ENCODE measurements at places on chromosomes 6 and 20.

- DNase-seq: no peak
Measured at GRCh38 chr6:99348288-99349170, 945 bp downstream of the FAXC start.

DNA sequence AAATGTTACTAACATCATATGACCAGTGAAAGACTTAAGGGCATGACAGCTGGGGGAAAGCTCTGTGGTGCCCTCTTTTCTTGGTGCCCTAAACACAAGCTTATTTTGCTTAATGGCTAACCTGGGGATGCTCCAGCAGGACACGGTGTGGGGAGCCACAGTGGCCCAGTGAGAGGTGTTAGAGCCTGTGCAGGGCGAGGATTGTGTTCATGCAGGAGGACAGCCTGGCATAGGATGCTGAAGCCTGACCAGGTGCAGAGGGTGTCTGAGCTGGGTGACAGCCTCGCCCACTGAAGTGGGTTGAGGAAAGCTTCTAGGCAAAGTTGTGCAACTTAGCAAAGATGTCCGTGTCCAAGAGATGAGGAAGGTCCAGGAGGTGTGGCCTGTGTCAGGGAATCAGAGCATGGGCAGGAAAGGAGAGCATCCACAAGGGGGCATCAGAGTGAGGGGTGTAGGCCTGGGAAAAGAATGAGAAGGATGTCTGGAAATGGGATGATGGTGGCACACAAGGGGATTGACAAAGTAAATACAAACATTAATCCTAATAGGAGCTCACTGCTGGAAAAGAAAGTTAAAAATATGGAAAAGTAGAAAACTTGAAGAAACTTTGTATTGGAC is 33.9 kb downstream of the SLC17A4 start:
- peak; percentile 60 for DNase-seq

GRCh38 chr20:32577023-32577422 is 8.1 kb downstream of the NOL4L start:
- DNase-seq: no peak

GRCh38 chr6:451847-452246 is 60.3 kb downstream of the IRF4 start:
- DNase-seq: no peak

GRCh38 chr6:76615395-76615794 is 542.9 kb upstream of the IMPG1 start:
- no peak for DNase-seq

- no peak for DNase-seq
Measured at GRCh38 chr6:102298051-102298450, 904.5 kb downstream of the GRIK2 start.

GRCh38 chr6:88008411-88008810 is 39.2 kb upstream of the SPACA1 start:
- DNase-seq: no peak

DNA sequence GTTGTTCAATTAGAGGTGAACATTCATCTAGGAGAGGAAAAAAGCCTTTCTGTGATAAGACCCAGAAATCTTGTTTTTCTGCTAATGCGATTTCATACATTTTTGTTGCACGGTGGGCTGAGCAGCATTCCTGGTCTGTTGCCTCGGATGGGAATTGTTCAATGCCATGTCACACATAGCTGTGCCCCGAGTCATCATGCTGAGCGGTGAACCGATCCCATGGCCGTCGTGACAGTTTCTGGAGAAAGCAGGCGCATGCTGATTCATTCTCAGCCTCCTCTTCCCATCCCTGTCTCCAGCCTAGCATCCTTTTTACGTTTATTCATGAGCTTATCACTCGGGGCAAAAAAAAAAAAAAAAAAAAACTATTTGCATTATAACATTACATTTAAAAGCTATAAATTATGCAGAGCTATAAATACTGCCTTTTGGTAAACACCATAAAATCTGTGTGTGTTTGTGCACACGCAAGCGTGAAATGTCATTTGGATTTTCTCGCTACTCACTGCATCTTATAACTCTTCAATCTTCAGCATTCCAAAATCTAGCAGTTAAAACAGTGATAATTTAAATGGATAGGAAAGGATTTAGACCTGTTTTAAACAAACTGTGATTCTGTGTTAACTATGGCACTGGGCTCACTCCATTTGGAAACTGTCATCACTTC is 58.9 kb upstream of the IFNGR1 start:
- peak; percentile 45 for DNase-seq

DNA sequence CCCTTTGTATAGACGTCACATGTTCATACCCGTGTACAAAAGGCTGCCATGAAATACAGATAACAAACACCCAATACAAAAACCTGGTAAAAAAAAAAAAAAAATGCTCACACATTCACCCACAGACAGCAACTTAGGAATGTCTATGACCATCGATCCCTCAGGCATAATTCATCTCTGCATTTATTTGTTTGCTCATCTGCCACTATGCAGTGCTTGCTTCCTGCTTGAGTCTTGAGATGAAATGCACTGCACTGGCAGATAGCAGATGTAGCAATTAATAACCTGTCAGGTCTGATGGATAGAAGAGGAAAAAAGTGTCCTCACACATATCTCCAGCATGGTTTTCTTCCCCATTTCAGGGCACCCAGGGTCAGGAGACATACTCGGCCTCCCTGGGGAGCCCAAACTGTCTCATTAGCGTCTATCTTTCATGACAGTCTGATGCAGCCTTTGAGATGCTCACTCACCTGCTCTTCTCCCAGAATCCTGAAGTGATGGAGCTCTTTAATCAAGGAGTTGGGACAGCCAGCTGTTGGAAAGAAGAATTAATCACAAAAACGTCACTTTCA is 295.1 kb upstream of the AGPAT4 start:
- no peak for DNase-seq
